ENCODE measurements at places on chromosomes 5 and 9.

DNA sequence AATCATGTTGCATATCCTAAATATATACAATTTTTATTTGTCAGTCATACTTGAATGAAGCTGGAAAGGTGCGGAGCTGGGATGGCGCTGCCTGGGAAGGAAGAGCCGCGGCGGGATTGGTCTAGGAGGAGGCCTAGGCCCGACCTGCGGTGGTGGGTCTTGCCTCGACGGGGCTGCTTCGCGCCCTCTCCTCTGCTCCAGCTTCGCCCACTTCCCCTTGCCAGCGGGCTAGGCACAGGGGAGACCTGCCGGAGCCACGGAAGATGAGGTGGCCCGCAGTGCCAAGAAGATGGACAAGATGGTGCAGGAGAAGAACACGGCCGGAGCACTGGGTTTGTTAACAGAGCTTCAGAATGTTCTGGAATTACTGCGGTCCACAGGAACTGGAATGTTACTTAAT, 28.5 kb upstream of the CTSV start:
- no peak for DNase-seq

DNA sequence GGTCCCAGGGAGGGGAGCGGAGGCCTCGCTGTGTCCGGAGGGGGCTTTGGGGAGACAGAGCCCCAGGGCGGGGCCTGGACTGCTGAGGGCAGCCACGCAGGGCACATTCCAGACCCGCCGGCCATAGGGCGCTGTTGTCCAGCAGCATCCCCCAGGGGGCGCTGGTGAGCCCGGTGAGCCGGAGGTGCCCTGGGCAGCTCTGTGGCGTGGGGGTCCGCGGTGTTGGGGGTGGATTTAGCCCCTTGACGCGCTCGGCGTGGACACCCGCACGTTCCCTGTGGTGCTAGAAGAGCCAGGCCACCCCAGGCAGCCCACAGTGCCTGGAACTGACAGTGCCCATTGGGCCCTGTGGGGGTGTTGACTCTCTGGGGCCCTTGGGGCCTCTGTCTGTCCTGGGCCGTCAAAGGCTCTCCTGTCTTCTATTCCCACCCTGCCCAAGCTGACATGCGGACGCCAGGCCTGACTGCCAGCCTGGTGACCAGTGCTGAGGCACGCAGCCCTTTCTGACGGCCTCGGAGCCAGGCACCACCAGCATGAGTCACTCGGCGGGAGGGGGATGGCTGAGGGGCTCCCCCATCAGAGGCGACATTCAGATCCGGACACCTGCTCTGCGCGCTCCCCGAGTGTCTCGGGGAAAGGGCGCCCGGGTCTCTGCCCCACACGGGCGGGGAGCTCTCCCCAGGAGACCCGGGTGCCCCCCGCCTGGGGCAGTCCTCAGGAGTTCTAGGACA, 23.9 kb downstream of the TPPP start:
- DNase-seq: no peak

- no peak for DNase-seq
Observed at GRCh38 chr9:69380301-69380700, 55.3 kb downstream of the ENTREP1 start.

- DNase-seq: no peak
Observed at GRCh38 chr5:73118391-73118973, 1.9 kb upstream of the TMEM171 start.

DNA sequence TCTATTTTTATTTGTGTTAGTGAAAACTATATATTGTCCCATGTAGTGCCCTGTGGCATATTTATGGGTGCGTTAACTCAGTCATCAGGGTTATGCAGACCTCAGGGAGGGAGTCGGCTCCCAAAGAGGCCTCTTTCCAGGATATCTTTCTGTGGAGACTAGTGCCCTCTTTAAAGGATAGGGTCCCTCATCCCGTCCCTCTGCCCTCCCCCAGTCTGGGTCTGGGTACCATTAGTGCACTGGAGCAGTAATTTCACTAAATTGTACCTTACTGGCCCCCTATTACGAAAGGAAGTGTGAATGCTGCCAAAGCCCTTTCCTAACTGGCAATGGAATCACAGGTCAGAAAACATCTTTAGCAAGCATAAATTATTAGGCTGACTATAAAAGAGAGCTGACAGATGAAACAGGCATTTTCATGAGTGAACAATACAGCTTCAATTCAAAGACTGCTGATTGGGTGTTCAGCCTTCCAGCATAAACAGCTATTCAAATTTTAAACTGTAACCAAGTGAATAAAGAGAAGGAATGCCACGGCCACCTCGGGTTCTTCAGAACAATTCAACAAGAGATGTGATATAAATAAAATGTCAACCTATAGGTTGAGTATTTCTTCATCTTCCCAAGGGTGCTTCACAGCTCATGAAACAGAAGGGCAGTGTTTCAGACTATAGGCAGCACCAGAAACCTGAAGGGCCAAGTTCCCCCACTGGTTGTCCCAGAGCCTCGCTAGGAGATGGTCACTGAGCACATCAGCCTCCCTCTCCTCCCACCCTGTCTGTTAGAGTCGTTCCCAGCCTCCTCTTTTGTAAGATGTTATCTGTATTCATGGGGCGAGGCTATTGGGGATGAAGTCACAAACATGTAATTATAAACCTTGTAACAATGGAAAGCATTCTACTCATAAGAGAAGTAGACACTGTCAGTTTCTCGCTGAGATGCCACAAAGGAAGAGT, 318.7 kb downstream of the TMEM161B start:
- no peak for DNase-seq

DNA sequence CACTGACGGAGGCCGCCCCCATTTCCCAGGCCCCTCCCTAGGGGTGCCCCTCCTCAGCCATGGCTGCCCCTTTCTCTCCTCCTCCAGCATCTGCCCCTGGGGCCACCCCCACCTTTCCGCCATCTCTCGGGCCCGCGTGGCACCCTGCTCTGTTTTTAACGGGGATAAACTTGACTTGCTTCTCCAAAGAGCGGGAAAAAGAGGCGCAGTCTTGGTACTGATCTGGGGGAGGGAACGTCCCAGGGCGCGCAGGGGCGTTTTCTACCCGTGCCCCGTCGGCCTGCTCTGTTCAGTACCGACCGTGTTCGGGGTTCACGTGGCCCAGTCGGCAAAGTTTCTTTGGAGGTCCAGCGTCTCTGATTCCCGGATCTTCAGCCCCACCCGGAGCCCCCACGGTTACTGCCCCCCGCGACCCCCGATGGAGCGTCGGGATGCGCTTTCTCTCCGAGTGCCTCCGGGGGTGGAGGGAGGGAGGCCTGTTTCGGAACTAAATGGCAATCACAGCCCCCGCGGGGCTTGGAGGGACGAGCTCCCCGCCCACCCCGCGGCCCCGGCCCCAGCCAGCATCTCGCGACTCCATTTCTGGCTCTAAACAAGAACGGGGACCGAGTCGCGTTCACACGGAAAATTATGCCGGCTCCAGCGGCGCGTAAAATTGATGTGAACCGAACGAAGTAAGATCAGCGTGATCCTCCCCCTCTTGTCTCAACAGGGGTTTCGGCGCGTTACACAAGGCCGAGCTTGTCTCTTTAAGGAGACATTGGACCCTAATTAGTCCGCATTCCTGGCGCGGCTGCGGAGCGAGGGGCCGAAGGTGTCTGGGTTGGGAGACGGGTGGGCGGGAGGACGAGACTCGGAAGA, 1.1 kb upstream of the TLE4 start:
- no peak for DNase-seq

GRCh38 chr5:72204946-72205345, 97.7 kb downstream of the MAP1B start:
- DNase-seq: no peak

- no peak for DNase-seq
Observed at GRCh38 chr5:173781432-173781815, 106.7 kb upstream of the CPEB4 start.

DNA sequence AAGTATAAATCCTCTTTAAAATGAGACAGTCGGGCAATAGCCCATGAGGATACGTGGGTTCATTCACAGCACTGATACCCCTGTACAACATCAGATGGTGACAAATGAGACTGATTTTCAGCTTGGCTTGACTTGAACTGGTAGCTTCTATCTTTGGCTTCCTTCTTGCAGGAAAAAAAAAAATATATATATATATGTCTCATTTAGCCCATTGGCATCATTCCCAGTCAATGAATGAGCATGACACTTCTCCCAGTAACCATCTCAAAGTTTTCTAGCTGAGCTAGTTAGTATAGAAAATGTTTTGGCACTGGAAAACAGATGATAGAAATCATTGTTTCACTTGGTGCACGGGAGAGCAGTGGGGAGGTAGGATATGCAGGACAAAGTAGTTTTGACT, 222.5 kb upstream of the TAS2R1 start:
- no peak for DNase-seq

GRCh38 chr9:97966493-97966892, 16.6 kb upstream of the ANP32B start:
- DNase-seq: no peak

DNA sequence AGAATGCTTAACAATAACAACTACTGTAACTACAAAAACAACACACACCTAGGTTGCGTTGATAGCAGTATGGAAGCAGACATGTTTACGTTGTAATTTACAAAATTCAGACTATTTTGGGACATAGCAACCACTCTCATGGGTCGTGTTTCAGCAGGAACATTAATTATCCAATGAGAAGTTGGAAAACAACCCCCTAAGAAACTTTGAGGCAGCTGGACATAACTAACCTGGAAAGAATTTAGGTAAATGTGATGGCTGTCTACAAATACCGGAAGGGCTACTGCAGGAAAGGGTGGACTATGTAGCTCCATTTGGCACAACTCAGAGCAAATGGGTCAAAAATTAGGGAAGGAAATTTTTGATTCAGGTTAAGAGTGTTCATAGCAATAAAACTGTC, 409.3 kb downstream of the ADGRV1 start:
- DNase-seq: no peak

DNA sequence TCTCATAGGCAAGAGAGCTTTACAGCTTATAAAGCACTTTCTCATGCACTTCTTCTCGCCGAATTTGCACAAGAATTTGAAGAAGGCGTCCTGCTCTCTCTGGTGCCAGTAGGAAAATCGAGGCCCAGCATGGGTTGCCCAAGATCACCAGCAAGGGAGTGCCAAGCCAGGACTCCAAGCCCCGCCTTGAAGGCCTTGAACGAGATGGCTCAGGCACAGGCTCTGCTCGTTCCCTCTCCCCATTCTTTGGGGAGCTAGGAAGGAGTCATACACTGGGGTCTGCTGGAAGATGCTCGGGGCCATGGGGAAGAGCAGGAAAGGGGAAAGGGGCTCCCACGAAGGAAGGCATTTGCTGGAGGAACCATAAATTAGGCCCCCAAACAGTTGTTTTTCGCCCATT, 46.7 kb downstream of the PAX5 start:
- DNase-seq: no peak

GRCh38 chr5:143509758-143510221, 106.3 kb upstream of the NR3C1 start:
- no peak for DNase-seq

DNA sequence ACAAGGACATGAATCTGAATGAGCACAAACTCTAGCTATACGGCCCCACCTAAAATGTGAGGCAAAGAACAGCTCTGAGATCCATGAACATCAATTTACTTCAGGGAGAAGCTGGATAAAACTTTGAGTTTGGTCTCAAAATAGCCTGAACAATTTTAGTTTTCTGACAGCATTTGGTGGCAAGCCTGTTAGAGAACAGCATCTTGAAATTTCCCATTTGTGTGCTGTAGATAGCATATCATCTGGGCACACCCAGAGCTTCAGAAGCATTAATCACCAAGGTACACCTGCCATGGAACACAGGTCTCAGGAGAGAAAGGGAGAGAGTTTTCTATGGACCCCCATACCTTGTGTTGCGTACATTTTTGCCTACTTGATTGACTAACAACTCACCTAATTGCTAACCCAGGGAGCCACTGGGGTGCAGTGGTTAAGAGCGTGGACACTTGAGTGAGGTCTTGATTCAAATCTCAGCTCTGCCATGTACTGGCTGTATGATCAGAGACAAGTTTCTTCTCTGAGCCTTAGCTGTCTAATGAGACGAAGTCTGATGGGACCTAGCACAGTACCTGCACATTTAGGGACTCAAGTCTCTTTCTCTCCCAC, 264.9 kb downstream of the PIK3R1 start:
- no peak for DNase-seq

GRCh38 chr5:77863181-77863580, 87.0 kb upstream of the TBCA start:
- no peak for DNase-seq

DNA sequence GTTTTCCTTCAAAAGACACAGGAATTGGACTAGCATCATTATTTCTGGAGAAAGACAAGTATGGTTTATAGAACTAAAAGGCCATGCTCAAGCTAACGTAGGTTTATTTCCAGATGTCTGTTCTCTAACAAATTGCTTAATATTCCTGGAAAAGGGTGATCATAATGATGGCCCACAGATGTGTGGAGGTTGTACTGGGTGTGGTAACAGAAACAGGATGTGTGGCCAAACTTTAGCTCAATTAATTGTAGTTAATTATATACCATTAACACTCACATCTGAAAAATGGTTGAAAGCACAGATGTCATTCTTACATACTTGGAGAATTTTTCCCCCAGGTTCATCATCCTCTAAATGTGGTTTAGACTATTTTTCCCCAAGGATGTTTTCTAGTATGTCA, 292.7 kb upstream of the RASA1 start:
- DNase-seq: no peak

DNA sequence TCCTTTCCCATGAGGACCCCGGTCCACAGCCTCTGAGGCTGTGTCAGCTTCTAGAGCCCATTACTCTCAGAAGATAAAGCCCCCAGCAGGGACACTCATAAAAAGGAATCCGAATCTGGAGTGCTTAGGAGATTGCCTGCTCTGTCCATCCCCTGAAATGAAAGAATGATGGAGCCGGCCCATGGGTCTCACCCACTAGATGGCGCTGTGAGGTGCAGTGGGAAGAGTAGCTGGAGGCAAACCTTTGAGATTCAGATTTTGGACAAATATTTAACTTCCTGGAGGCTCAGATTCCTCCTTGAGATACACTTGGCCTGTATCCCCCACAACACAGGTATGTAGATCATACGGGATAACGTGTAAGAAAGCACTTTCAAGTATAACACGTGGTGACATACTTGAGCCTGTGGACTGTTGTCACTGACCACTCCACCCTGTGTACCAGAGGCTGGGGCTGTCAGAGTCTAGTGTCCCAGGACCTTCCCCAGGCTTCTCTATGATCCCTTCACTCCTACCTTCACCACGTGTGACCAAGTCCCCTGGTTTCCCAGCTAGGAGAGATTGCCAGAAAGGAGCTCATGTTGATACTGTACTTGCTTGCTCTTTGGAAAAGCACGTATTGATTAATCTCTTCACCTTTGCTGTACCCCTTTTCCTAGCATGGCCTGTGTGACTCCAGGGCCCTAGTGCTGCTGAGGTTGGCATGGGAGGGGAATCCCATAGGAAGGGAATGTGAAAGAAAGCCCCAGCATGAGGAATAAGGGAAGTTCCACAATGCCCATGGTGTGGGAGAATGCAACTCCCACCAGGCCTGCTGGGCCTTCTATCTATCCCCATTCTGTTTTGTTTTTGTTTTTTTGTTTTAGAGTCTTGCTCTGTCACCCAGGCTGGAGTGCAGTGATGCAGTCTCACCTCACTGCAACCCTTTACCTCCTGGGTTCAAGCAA, 32.1 kb downstream of the TRMO start:
- DNase-seq: peak; percentile 59

DNA sequence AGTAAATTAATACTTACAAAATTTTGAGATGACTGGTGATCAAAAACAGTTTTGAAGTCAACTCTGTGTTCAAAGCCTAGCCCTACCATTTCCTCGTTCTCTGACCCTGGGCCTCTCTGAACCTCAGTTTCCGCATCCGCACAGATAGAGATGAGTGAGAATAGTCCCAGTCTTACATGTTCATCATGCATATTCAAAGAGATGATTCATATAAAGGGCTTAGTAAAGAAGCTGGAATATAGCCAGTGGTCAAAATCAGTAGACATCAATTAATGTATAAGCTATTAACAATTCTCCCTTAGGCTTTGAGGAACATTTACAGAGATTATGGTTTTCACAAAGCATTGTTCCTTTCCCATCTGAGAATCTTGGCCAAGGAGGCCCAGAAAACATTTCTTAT, 250.6 kb downstream of the SPOCK1 start:
- DNase-seq: no peak

All from CD14-positive monocyte (primary cell).